ENCODE measurements at places on chromosomes 7 and 10. TPM values are rescaled to one million over a fixed set of nuclear protein-coding genes. Genes with fewer than 3 reads are reported as not detected.

DNA sequence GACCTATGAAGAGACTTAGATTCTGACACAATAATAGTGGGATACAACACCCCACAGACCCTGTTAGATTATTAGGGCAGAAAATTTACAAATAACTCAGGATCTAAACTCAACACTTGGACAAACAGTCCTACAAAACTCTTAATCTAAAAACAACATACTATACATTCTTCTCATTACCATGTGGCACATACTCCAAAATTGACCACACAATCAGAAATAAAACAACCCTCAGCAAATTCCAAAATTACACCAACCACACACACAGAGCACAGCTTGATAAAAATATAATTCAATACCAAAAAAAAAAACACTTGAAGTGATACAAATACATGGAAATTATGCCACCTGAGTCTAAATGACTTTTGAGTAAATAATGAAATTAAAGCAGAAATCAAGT, 7.8 kb downstream of the ZNF680 start:
- H3K4me1 ChIP-seq = no peaks in the 10 kb centered on the region
- H3K4me3 ChIP-seq = no peak overlapping the region
- no peak for DNase-seq
- H3K27ac ChIP-seq = no peak overlapping the region
- no peaks in the 10 kb centered on the region for H3K36me3 ChIP-seq

DNA sequence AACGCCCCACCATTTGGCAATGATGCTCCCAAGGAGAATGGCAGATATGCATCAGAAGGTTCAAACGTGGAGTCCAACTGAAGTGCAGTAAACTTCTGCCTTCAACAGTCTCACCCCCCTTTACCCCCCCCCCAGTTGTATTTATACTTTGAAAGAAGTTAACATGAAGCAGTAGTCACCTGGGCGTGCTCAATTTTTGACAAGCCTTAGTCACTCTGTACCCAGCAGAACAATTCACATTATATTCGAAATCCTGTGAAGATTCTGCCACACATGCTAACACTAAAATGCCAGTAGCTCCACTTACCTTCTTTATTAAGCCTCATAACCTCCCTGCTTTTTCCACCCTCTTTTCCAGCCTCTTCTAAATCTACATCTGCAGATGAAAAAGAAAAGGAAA, 894 bp downstream of the ATXN7L1 start:
- H3K4me1 ChIP-seq = peaks cover 6% of the 10 kb centered on the region
- peaks cover 14% of the 10 kb centered on the region for H3K27me3 ChIP-seq
- no peak for DNase-seq
- H3K4me3 ChIP-seq = peak overlapping the region; percentile 87
- no peak overlapping the region for H3K27ac ChIP-seq

GRCh38 chr7:11217848-11218565, 244.3 kb downstream of the PHF14 start:
- DNase-seq = no peak
- no peaks in the 10 kb centered on the region for H3K36me3 ChIP-seq
- H3K27me3 ChIP-seq = peaks cover 1% of the 10 kb centered on the region
- H3K27ac ChIP-seq = no peak overlapping the region
- no peak overlapping the region for H3K4me3 ChIP-seq
- no peaks in the 10 kb centered on the region for H3K4me1 ChIP-seq

DNA sequence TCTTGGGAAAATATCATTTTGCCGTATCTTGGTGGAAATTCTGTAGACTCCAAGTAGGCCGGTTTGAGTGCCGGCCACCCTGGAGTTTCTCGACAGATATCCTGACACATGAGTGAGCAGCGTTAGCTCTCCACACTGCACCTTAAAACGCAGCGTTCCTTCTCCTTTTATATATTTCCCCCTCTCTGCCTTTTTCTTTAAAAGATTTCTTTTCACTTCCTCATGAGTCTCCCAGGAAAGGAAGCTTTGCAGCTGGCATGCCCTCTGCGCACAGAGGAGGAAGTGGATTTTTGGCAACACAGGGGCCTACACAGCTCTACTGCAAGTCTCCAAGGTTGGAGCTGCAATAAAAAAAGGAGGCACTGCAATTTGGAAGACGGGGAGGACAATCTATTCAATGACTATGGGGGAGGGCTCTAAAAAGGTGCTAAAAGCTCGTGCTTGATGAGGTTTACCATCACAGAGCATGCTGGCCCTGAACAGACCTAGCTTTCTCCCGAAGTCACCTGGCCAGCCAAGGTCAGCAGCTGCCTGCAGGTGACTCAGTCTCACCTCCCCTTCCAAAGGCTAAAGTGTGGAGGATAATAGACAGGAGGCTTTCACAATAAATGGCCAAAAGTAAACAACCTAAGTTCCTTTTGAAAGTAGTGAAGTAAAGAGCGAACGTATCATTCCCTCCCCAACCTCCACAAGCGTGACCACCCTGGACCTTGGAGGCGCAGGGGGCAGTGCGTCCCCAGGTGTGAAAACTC, 252.8 kb downstream of the ZMYND11 start:
- H3K27ac ChIP-seq = no peak overlapping the region
- no peaks in the 10 kb centered on the region for H3K27me3 ChIP-seq
- H3K36me3 ChIP-seq = no peaks in the 10 kb centered on the region
- DNase-seq = no peak

GRCh38 chr7:124403587-124403986, 362.0 kb downstream of the GPR37 start:
- no peak overlapping the region for H3K4me3 ChIP-seq
- no peak for DNase-seq
- no peaks in the 10 kb centered on the region for H3K27me3 ChIP-seq
- H3K4me1 ChIP-seq = no peaks in the 10 kb centered on the region
- no peak overlapping the region for H3K27ac ChIP-seq

Gene PDE6C
- total RNA-seq = not detected

GRCh38 chr10:127067542-127068194, 128.7 kb downstream of the INSYN2A start:
- H3K27ac ChIP-seq = no peak overlapping the region
- no peaks in the 10 kb centered on the region for H3K27me3 ChIP-seq
- no peak overlapping the region for H3K4me3 ChIP-seq
- H3K36me3 ChIP-seq = peaks cover 2% of the 10 kb centered on the region
- no peaks in the 10 kb centered on the region for H3K4me1 ChIP-seq

All from H1 (cell line).